ENCODE measurements at places on chromosomes 2 and 18.

DNA sequence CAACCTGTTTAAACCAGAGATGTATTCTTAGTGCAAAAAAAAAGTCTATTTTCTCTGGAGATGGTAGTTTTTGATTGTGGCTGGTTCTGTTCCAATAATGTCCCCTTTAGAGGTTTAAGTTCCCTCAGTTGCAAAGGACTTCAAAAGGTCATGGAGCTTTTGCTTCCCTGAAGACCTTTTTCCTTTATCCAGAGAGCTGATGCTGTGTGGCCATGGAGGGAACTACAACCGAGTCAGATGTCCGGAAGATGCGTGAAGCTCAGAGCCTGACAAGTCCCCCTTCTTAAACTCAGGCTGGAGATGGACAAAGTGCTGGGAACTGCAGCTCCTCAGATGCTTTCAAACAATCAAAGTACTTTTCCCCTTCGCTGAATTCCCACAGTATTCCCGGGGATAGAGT lies 176.1 kb downstream of the TMEM18 start:
- DNase-seq: no peak

DNA sequence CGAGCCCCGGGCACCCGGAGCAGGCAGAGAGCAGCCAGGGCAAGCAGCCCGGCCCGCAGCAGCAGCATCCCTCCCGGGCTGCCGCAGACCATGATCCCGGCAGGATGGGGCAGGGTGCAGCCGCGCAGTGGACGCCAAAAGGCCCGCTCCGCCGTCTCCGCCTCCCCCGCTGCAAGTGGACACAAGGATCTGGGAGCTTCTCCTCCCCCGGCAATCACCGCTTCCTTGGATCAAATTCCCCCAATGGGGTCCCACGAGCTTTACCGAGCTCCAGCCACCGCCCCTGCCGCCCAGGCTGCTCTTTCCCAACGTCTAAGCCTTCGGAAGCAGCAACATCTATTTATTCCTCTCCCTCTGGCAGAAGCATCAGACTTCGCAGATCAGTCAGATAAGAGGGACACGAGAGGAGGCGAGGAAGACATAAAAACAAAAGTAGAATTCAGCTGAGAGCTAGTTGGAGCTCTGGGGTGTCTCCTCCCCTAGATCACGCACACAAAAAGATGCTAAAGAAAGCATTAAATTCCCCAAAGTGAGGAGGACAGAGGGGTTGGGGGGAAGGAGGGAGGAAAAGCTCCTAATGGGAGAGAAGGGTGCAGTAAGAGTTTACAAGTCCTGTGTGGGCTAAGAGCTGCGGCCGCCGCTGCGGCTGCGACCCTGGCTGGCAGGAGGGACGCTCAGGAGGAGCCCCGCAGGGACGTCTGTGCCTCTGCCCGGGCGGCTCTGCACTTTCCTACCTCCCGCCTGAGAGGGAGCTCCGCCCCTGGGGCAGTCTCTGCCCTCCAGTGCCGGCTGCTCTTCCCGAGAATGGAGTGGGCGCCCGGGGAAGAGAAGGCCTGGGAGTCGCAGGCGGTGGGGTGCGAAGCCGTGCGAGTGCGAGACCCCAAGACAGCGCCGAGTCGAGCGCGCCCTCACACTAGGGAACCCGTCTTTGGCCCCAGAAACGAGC lies at the start of gene FRZB:
FRZB (minus strand) TSS at position 177 of the 946 bp plus-strand sequence; CDS start at position 92, 85 bp downstream.
- no peak for DNase-seq

- no peak for DNase-seq
Observed at GRCh38 chr2:15223887-15224286, 337.2 kb downstream of the NBAS start.

DNA sequence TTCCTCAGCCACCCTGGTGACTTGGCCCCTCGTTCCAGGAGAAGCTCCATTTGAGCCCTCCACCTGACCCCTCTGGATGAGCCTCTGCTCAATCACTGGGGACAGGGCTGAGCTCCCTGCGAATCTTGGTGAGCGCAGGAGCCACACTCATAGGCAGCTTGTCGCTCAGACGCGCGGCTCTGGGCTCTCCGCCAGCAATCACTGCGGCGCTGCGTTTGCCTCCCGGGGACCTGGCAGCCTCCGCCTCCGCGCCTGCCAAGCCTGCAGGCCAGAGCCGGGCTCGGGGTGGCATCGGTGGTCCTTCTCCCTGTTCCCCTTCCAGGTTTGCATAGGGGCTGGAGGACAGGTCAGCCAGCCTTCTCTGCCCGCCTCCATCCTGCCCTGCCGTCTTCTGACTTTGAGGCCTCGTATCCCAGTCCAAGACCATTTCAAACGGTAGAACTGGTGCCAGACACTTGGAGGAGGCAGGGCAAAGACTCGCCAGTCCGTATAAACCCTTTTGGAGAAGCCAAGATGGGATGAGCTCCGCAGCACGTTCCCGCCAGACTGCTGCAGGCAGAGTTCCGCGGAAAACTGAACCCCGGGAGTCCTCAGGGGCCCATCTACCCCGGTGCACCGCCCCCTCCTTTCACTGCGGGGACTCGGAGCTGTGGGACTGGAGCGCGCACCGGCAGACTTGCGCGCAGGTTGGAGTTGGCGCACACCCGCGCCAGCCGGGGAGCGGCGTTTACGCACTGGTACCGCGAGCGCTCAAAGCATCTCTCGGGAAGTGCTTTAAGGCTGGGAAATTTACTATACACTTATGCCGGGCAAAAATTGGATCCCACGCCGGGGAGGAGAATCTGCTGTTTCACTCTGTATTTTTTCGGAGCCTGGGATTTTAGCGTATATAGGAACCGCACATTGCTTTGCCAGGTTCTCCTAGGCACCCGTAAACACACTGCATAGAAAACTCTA lies 1.1 kb upstream of the TACR1 start:
- no peak for DNase-seq

- DNase-seq: no peak
Observed at GRCh38 chr2:3289171-3289515, 88.5 kb downstream of the EIPR1 start.

GRCh38 chr2:236676136-236676873 lies 106.7 kb downstream of the ACKR3 start:
- no peak for DNase-seq

DNA sequence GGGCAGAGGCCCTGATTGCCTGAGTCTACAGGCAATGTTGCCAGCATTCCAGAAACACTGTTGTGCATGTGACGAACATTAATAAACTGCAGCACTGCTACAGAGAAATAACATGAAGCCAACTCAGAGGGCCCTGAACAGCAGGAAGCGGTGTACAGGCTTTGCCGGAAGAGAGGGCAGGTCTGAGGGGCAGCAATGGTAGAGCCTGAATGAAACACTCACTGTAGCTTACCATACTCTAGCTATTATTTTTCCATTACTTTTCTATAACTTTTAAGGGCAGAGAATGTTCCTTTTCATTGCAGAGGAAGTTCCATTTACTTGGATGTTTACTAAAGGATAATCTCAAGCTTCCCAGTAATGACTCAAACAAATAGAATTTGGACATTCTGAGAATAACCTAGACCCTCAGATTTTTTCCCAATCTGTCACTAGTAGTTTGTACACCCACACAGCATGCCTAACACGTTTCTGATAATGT lies 150.4 kb downstream of the MTX2 start:
- no peak for DNase-seq

- DNase-seq: no peak
Observed at GRCh38 chr2:112728378-112729175, 7.8 kb downstream of the NT5DC4 start.

GRCh38 chr2:141186413-141187074 lies 944.3 kb downstream of the LRP1B start:
- DNase-seq: no peak

- no peak for DNase-seq
Observed at GRCh38 chr2:182763311-182763912, 47.4 kb downstream of the DNAJC10 start.

DNA sequence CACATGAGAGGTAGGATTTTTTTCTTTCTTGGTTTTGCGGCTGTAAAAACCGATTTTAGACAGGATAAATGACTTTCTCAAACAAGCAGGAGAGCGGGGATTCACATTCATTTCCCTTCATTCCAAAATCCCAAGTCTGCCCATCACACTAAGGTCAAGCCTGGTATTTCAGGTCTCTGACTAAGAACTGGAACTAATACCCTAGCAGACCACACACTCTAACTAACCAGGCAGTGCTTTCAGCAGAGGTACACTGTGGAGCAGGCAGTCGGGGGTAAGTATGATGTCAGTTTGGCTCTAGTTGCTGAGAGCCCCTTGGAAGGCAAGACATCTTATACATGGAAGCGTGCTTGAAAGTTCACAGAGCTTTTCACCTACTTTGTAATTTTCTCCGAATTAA lies 128.1 kb upstream of the LHCGR start:
- no peak for DNase-seq

- DNase-seq: no peak
Observed at GRCh38 chr2:159904959-159905305, 106.9 kb upstream of the CD302 start.

DNA sequence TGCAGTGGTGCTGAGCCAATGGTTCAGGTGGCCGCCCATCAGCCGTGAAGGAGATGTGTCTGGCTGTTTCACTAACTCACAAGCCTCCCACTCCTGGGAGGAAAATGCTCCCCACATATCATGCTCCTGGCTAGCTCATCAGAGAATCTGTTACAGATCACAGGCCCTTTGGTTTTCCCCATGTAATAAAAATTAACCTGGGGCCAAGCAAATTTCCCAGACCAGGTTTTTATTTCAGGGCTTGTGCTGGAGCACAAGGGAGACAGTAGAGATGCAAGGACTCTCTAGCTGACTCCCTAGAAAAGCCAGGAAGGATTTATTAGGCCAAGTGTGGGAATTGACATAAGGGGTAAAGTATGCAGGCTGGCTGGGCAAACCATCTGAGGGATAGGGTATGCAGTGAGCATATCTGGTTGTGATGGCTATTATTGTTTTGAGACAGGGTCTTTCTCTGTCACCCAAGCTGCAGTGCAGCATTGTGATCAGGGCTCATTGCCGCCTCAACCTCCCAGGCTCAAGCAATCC lies 40.6 kb upstream of the CCBE1 start:
- DNase-seq: no peak

DNA sequence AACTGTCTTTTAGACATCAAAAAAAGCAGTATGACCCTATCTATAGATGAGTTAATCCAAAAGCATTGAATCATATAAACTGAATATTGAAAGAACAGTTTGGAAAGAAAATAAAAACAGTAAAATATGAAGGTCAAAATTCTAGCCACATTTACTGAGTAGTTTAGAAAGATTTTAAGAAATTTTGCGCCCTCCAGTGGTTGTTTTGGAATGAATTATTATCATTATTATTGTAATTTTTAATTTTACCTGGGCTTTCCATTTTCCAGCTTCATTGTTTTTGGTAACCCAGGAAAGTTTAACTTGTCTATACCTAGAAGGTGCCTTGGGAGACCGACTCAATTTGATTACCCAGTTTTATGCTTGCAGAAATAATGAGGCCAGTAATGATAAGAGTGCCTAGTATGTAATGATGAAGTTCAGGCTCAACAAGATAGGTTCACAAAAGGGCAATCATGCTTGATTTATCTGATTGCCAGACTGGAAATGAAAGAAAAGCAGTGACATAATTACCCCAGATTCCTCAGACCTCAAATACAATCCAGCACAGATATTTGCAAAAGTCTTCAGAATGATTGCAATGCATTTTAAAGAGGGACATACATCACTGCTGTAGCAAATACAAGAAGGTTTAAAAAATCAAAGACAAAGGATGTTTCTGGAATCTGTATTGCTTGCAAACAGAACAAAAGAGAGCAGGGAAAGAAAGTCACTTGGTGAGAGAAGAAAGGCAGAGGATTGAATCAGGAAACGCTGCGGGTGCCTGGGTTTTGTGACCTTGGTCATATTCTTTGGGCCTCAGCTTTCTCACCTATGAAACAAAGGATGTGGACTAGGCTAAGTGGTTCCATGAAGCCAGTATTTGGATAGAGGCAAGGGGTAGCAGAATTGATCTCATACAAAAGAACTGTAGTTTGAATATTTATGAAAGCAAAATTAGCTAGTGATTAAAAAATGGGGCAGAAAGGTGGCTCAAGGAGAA lies 153.8 kb downstream of the MAP2 start:
- DNase-seq: no peak

- no peak for DNase-seq
Observed at GRCh38 chr2:231123362-231123898, 1.4 kb downstream of the HTR2B start.

GRCh38 chr18:8332286-8332685 lies 277.0 kb upstream of the RAB12 start:
- no peak for DNase-seq

- DNase-seq: no peak
Observed at GRCh38 chr2:210170196-210170445, 1.1 kb downstream of the KANSL1L start.

DNA sequence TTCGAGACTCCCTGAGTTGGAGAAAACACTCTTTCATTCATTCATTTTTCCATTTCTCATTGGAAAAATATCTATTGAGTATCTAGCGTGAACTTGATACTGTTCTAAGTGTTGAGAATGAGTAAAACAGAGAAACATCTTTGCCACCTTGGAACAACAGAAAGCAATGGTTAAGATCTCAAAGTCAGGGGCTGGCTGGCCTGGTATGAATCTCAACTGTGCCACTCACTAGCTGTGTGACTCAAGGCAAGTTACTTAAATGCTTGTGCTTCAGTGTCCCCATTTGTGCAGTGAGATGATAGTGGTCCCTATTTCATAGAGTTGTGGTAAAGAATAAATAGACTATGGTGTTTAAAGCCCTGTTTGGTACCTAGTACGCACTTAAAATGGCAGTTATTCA lies 415.2 kb downstream of the NBAS start:
- no peak for DNase-seq

GRCh38 chr18:43620936-43621335 lies 343.6 kb upstream of the SYT4 start:
- no peak for DNase-seq

DNA sequence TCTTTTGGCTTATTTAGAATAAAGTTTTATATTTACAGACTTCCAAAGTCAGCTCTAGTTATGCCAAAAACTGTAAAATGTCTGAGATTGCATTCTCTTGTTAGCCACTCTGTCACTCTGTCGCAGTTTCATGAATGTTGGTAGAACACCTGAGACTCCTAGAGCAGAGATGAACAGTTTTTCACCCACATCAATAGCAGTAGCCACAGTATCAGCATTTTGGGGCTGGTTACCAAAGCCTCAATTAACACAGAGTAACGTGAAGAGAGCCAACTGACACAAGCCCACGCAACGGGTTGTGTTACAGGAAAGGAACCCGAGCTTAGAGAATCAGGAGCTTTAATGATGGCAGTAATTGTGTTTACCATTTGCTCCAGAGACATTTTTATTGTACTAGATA lies 443.0 kb upstream of the SLC39A10 start:
- no peak for DNase-seq

Measured in NCI-H187 treated with DMSO at 0.1 percent for 48 hours (cell line).